Left ventricle myocardium inferior (tissue), 1 donor: ENCODE measurements at places on chromosomes 1 and 21. TPM values are rescaled to one million over a fixed set of nuclear protein-coding genes. Genes with fewer than 3 reads are reported as not detected.

Gene FOXD3
- total RNA-seq, result 0.11 TPM

Gene FCRLA
- 0.11 TPM for total RNA-seq

Gene CYP4A11
- not detected for total RNA-seq

Gene SELP
- total RNA-seq, result 10.9 TPM

Gene NPHP4
- 3.7 TPM for total RNA-seq

- no peaks in the 10 kb centered on the region for H3K36me3 ChIP-seq
- H3K27me3 ChIP-seq, result peaks cover 38% of the 10 kb centered on the region
- no peak overlapping the region for H3K27ac ChIP-seq
- no peak overlapping the region for H3K4me3 ChIP-seq
These were observed 3.6 kb downstream of the COL9A2 start for GRCh38 chr1:40313329-40313957.

DNA sequence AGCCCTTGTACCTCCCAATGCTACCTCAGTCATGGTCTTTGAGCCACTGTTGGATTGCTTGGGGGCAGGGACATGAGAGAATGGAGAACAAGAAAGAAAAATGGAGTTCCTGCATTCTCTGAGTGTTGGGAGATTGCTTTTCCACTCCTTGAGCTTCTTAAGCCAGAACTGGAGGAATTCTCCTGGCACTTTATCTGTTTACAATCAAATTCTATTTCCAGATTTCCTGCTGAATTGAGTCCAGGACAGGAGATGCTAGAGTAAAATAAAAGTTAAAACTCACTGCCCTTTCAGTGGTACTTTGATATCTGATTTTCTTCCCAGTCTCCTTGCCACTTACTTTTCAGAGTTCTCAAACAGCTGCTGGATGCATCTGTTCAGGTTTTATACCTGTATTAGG, 24.4 kb upstream of the DEPDC1 start:
- DNase-seq, result no peak
- no peak overlapping the region for H3K27ac ChIP-seq

GRCh38 chr1:243597383-243597782, 252.7 kb downstream of the AKT3 start:
- no peak overlapping the region for H3K4me3 ChIP-seq
- no peaks in the 10 kb centered on the region for H3K4me1 ChIP-seq
- peaks cover 14% of the 10 kb centered on the region for H3K36me3 ChIP-seq
- DNase-seq, result no peak
- no peak overlapping the region for H3K27ac ChIP-seq

GRCh38 chr1:243452092-243452491, 196.3 kb downstream of the SDCCAG8 start:
- H3K27me3 ChIP-seq, result no peaks in the 10 kb centered on the region
- H3K36me3 ChIP-seq, result peaks cover 6% of the 10 kb centered on the region
- DNase-seq, result no peak
- H3K4me1 ChIP-seq, result peaks cover 11% of the 10 kb centered on the region

- H3K27me3 ChIP-seq, result no peaks in the 10 kb centered on the region
- H3K4me1 ChIP-seq, result peaks cover 48% of the 10 kb centered on the region
- no peak for DNase-seq
- no peak overlapping the region for H3K4me3 ChIP-seq
These were observed 89.5 kb downstream of the DENND1B start for GRCh38 chr1:197685785-197686184.

DNA sequence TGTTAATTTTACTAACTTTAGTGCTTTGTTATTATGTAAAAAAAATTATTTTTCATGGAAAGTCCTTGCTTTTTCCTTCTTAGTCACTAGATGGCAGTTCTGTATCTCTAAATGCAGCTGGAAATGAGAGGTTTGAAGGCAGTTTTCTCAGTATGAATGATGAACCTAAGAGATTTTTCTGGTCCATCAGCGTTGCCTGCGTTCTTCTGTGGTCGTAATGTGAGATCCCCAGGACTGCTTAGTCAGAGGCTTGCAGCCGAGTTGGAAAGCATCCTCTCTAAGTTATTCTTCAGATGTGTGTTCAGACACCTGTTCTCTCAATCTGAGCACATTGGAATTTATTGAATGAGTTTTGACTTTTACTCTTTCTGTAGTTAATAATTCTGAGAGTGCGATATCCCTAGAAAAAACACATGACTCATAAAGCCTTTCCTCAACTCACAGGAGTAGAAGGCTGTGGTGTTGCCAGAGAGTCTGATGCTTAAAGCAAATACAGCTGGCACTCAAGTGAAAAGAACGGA, 99.3 kb downstream of the FMN2 start:
- H3K27ac ChIP-seq, result no peak overlapping the region
- no peak for DNase-seq
- H3K36me3 ChIP-seq, result no peaks in the 10 kb centered on the region
- H3K27me3 ChIP-seq, result peaks cover 50% of the 10 kb centered on the region

- H3K4me3 ChIP-seq, result no peak overlapping the region
- no peaks in the 10 kb centered on the region for H3K36me3 ChIP-seq
- no peak overlapping the region for H3K27ac ChIP-seq
These were observed 64.2 kb upstream of the CYYR1 start for GRCh38 chr21:26637201-26637745.

- DNase-seq, result no peak
- peaks cover 99% of the 10 kb centered on the region for H3K27me3 ChIP-seq
- no peaks in the 10 kb centered on the region for H3K4me1 ChIP-seq
These were observed 158.0 kb downstream of the IGSF21 start for GRCh38 chr1:18265641-18266040.

- peaks cover 45% of the 10 kb centered on the region for H3K27me3 ChIP-seq
- H3K36me3 ChIP-seq, result no peaks in the 10 kb centered on the region
- H3K27ac ChIP-seq, result no peak overlapping the region
- H3K4me1 ChIP-seq, result peaks cover 4% of the 10 kb centered on the region
- no peak for DNase-seq
These were observed 74.1 kb upstream of the ACTRT2 start for GRCh38 chr1:2946999-2947690.

GRCh38 chr1:200861937-200862647, 10.7 kb upstream of the GPR25 start:
- no peaks in the 10 kb centered on the region for H3K27me3 ChIP-seq
- DNase-seq, result no peak
- no peak overlapping the region for H3K4me3 ChIP-seq
- H3K4me1 ChIP-seq, result peaks cover 8% of the 10 kb centered on the region
- peaks cover 35% of the 10 kb centered on the region for H3K36me3 ChIP-seq

- no peaks in the 10 kb centered on the region for H3K36me3 ChIP-seq
- no peaks in the 10 kb centered on the region for H3K4me1 ChIP-seq
- no peak overlapping the region for H3K4me3 ChIP-seq
- no peak overlapping the region for H3K27ac ChIP-seq
- no peak for DNase-seq
These were observed 13.1 kb upstream of the CTPS1 start for GRCh38 chr1:40966417-40966816.

DNA sequence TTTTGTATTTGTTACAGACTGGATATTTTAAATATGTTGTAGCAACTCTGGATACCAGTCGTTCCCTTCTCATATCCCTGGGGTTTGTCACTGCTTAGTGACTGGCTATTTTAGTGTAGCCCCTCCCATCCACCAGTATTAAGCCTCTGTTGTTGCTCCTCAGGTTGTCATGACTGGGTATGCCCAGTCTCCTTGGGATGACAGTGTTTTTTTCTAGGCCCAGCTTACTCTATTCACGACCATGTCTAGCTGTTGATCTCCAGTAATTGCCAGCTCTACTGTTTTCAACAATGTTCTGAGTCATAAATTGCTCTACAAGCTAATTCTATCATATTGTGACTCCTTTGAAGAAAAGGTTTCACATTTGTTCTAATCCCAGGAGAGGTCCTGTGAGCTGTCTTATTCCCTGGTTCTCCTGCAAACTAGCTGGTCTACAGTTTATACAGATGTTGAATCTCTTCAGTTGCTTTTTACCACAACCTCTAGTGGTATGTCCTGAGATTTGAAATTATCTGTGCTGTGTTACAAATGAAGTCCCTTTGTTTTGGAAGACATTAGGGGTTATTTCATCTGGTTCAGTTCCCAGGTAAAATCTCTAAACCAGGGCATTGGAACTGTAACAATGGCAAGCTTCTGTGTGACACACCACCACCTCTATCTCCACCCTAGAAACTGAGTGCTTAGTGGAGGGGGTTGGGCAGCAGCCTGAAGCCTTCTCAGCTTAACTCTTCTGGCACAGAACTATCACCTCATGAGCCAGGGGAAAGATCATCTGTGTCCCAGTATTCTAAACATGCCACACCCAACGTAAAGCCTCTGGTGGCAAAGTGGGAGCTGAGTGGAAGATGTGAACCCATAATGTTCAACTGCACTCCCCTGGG, 124.6 kb downstream of the TRIM33 start:
- H3K27me3 ChIP-seq, result no peaks in the 10 kb centered on the region
- no peaks in the 10 kb centered on the region for H3K36me3 ChIP-seq
- H3K4me3 ChIP-seq, result no peak overlapping the region
- no peak overlapping the region for H3K27ac ChIP-seq
- no peak for DNase-seq

- H3K4me3 ChIP-seq, result no peak overlapping the region
- H3K36me3 ChIP-seq, result peaks cover 39% of the 10 kb centered on the region
- no peaks in the 10 kb centered on the region for H3K27me3 ChIP-seq
- peak; percentile 37 for DNase-seq
These were observed 11.0 kb downstream of the AGTRAP start for GRCh38 chr1:11746795-11747487.

DNA sequence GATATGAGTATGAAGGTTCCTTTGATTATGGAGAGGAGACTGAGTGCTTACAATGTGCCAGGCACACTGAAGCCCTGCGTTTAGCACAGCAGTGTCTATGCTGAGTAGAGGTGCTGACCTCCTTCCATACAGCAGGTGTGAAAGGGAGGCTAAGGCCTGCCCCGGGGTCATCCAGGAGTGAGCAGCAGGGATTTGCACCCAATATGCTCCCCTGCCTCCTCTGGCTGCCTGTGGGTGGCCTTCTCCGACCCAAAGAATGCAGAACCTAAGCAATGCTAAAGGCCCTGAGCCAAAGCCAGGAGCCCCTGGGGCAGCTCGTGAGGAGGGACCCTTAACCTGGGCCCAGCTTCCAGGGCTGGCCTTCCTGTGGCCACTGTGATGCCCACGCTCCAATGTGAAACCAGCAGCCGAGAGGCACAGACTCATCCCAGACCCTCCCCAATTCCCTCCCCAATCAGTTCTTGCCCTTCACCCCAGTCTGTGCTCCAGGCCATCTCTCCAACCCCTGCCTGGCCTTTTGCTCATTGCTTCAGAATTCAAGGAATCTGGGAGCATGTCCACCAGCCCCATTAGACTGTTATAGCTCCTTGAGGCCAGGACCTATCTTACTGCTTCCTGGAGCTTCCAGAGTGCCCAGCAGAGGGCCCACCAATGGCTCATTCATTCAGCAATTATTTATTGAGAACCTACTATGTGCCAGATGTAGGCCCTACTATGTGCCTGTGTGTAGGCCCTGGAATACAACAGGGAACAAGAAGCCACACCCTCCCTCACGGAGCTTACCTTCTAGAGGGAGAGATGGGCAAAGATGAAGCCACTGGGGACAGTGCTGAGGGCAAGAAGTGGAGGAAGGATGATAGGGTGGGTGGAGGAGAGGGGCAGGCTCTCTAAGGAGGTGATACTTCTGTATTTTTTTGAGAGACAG, 53.3 kb downstream of the TAS1R2 start:
- H3K27ac ChIP-seq, result no peak overlapping the region
- peaks cover 72% of the 10 kb centered on the region for H3K27me3 ChIP-seq
- no peaks in the 10 kb centered on the region for H3K36me3 ChIP-seq
- no peak for DNase-seq
- no peaks in the 10 kb centered on the region for H3K4me1 ChIP-seq
- H3K4me3 ChIP-seq, result no peak overlapping the region

GRCh38 chr21:18940791-18941190, 537.2 kb upstream of the TMPRSS15 start:
- H3K36me3 ChIP-seq, result no peaks in the 10 kb centered on the region
- no peak overlapping the region for H3K4me3 ChIP-seq
- no peak overlapping the region for H3K27ac ChIP-seq
- H3K4me1 ChIP-seq, result no peaks in the 10 kb centered on the region
- no peak for DNase-seq
- H3K27me3 ChIP-seq, result no peaks in the 10 kb centered on the region

DNA sequence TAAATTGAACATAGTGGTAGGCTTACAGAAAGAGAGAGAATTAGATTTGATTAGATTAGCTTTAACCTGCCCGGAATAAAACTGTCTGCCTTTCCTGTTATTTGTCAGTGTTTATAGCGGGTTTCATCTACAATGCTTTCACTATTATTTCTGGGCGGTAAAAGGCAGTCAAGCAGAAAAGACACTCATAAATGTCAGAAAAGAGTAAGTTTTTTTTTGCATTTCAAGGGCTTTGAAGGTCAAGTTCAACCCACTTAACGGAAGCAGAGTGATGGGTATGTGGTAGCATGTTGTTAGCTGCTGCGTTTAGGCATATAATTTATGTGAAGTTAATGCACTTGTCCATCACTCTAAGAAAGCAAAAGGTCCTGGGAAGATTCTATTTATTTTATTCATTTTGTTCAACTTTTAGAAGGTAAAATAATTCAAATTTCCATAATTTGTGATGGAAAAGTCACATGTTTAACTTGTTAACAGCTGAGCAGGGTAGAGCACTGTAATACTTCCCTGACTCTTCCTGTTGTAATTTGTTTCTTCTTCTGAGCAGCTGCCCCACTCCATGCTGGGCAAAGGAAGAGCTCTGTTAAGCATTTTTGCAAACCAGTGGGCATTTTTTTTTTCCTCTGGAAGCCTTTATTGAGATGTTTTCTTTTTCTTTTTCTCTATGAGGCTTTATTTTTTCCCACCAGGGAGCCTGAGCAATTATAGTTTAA, 220.1 kb downstream of the ST6GALNAC3 start:
- H3K36me3 ChIP-seq, result no peaks in the 10 kb centered on the region
- DNase-seq, result no peak
- H3K4me1 ChIP-seq, result no peaks in the 10 kb centered on the region

GRCh38 chr1:202361701-202362100, 13.2 kb downstream of the PPP1R12B start:
- H3K4me1 ChIP-seq, result peaks cover 60% of the 10 kb centered on the region
- H3K36me3 ChIP-seq, result no peaks in the 10 kb centered on the region
- H3K4me3 ChIP-seq, result no peak overlapping the region
- H3K27me3 ChIP-seq, result no peaks in the 10 kb centered on the region

DNA sequence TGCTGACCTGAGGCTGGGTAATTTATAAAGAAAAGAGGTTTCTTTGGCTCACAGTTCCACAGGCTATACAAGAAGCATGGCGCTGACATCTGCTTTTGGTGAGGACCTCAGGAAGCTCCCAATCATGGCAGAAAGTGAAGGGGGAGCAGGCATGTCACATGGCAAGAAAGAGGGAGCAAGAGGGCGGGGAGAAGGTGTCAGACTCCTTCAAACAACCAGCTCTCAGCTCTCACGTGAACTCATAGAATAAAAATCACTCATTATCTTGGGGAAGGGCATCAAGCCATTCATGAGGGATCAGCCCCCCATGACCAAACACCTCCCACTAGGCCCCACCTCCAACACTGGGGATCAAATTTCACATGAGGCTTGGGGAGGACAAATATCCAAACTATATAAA, 266.8 kb downstream of the RHOU start:
- H3K27ac ChIP-seq, result no peak overlapping the region
- peaks cover under 1% of the 10 kb centered on the region for H3K27me3 ChIP-seq
- no peaks in the 10 kb centered on the region for H3K4me1 ChIP-seq

DNA sequence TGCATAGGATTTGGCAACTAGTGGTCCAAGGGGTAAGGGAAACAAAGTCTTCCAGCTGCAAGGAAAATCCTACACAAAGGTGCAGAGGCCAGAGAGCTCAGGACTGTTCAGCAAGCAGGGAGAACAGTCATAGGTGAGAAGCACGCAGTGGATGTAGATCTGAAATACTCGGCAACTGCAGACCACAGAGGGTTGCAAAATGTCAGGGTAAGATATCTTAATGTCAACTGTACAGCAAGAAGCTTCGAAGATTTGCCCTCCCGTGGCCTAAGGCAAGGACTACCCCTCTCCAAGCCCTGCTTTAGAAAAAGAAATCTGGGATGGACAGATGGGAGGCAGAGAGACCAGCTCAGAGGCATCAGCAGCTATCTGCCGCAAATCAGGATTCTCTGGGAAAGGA, 153.4 kb upstream of the IRF2BP2 start:
- H3K4me1 ChIP-seq, result no peaks in the 10 kb centered on the region
- no peaks in the 10 kb centered on the region for H3K27me3 ChIP-seq
- H3K4me3 ChIP-seq, result no peak overlapping the region
- no peak for DNase-seq
